ENCODE measurements at places on chromosomes 11 and 22.

- DNase-seq, result no peak
Observed at GRCh38 chr22:24180316-24181087, 785 bp upstream of the SUSD2 start.

DNA sequence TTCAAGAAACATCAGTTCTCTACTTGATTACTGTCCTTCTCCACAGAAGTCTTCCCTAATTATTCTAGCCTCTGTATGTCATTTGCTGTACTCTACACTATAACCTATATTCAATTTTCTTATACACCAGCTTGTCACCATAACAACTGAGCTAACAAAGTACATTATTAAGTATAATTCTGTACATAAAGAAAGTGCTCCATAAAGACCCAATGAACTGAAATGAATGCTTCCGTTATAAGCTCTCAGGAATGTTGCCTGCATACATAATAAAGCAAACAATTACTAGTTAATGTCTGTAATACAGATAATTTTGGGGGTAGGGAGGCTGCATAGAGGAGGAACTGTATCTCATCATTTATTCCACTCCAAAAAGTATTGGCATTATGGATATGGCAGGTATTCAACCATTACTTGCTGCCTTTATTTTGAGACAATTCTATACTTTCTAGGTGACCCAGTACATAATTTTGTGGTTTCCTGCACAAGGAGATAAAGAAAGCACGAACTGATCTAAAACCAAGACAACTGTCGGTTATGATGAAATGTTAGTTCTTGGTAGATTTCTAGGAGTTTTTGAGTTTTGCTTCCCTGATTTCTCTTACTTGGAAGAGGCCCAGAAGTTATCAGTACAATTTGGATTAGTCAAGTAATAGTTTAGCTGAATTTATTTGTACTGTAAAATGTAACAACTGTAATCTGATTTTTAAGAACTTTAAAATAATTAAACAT, 202.5 kb downstream of the SBF2 start:
- no peak for DNase-seq

GRCh38 chr11:20501252-20501651, 98.2 kb upstream of the SLC6A5 start:
- DNase-seq, result no peak

- no peak for DNase-seq
Observed at GRCh38 chr11:4044976-4045646, 49.5 kb upstream of the RRM1 start.

DNA sequence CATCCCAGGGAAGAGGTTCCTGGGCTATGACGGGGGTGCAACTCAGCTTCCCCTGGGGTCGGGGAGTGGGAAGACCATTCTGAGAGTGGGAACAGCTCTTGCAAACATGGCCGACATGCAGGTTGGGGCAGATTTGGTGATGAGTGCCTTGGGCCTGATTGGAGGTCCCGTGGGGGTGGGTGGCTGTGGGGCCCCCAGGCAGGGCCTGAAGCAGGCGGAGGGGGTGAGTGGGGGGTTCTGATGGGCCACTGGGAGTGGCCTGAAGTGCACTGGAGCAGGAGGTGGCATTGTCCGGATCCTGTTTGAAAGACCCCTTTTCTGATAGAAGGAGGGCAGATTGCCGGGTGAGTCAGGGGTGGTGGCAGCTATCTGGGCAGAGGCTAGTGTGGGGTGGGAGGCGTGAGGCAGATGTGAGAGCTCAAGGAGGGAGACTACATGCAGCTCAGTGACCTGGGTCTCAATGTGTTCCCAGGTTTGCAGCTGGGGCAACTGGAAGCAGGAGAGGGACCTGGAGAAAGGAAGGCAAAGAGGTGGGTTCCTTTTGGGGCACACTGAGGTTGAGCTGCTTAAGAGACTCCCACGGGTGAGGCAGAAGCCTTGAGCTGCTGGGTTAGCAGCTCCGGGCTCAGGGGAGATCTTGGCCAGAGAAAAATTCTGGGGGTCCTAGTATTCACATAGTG, 15.1 kb downstream of the MYEOV start:
- no peak for DNase-seq
